ENCODE measurements at places on chromosomes 7 and 10.

- no peak for DNase-seq
Measured at GRCh38 chr7:27184337-27185012, 557 bp downstream of the HOXA11 start.

DNA sequence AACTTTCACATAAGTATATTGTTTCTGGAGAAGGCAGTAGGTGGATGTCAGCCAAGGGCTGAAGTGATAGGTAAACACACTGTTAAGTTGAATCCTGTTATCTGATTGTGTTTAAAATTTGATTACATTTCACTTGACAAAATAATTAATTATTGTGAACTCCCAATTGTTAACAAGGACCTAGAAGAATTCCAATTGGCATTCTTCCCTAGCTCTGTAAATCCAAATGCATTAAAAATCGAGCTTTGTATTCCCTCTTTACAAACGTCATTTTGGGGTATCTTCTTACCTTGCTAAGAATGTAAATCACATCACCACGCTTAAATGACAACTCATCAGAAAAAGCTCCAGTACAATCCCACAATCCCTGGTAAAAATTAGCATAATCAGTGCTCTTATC lies 179.9 kb downstream of the SKAP2 start:
- no peak for DNase-seq

DNA sequence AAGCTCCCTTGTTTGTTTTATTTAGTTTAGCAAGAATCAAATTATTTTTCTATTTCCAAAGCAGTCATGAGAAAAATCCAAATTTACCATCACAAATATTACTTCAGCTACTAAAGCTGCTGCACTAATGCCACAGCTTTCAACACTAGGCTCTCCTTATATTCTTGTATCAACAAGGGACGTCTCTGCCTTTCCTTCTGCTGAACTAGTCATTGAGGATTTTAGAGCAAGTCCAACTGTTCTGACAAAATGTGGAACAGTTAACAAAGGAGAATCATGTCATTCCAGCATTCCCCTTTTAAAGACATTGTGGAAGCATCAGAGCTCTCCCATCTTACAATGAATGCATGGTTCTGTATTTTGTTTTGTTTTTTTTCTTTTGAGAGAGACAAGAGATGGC lies 28.6 kb downstream of the FAM13C start:
- no peak for DNase-seq

- DNase-seq: no peak
Measured at GRCh38 chr7:28440055-28440601, 27.8 kb downstream of the CREB5 start.

- no peak for DNase-seq
Measured at GRCh38 chr7:131827421-131827820, 271.0 kb upstream of the PODXL start.

DNA sequence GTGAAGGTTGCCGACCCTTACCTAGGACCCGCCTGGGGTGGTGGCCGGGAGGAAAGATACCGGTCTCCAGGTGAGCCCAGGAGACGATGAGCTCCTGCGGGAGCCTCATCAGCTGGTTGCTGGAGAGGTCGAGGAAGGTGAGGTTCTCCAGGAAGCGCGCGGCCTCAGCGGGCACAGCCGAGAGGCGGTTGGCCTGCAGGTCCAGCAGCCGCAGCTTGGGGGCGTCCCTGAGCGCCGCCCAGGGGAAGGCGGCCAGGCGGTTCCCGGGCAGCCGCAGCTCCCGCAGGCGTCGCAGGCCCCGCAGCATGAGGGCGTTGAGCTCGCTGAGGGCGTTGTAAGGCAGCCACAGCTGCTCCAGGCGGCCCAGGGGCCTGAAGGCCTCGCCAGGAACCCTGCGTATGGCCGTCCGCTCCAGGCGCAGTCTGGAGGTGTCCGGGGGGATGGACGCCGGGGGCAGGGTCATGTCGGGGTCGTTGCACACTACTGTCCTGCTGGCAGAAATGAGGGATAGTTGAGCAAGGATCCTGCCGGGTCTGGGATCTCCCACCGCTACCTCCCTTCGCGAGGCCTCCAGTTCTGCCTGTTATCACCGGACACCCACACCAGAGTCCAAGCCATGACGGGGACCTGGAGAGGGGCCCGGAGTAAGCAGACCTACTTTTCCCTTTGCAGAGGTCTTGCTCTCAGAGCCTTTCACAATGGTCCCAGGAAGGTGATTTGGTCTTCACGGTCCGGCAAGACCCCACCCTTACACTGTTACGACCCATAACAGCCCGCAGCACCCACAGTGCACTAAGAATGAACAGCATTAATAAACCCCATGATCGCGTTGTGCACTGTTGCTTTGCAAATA lies 3.9 kb downstream of the LRIT1 start:
- DNase-seq: no peak

All from GOT3 (cell line).